ENCODE measurements at places on chromosomes 3 and 15.

- no peak for DNase-seq
Observed at GRCh38 chr15:99956022-99956775, 223.0 kb upstream of the LYSMD4 start.

DNA sequence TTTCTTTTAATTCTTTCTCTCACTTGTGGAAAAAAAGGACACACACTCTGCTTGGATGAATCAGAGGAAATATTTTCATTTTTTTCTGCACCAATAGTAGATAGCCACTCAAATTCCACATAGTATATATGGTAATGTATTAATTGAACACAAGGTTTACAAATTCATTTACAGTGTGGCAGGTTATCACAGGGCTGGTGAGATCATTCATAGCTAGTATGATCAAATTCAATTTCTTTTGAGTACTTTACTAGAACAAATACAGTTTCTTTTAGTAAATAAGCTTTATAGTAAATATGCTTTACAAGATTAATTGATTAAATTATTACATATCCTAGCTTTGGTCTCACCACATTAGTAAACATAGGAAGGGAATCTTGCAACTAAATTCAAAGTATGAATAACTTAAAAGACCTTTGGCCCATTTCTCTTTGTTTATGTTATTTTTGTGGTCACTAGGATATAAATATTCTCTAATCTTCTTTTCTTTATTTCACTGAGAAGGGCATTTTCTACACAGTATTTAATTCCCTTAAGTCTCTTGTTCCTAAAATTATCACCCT is 40.1 kb upstream of the PARP14 start:
- DNase-seq, result no peak

DNA sequence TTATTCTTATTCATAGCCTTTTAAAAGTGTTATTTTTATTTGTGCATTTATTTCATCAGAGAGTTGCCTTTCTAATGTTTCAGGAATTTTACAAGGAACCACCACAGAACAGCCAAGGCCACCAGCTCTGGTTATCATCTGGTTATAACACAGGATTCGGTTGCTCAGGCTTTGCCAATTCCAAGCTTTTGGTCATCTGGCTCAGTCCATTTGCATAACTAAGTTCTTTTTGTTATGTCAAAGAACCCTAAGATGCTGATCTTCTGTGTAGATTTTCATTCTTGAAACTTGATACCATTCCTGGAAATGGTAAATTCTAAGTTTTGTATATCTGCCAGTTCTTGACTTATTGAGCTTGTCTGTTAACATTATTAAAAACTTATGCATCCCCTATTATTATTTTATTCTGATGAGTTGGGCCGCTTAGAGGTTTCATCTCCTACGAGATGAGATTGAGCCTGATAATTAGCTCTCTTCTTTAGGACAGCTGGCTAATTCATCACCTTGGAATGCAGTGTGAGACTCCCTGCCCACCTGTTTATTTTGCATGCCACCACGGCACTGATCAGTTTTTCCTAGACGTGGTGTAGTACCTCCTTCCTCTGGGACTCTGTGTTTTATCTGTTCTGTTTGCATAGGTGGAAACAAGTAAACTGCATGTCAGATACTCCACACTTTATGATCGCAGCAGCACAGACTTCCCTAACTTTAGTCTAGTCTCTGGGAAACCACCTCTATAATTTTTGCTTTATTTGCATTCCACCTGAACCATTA is 264.8 kb downstream of the SLCO3A1 start:
- DNase-seq, result no peak

GRCh38 chr3:170387950-170388349 is 30.4 kb downstream of the SKIL start:
- DNase-seq, result no peak

DNA sequence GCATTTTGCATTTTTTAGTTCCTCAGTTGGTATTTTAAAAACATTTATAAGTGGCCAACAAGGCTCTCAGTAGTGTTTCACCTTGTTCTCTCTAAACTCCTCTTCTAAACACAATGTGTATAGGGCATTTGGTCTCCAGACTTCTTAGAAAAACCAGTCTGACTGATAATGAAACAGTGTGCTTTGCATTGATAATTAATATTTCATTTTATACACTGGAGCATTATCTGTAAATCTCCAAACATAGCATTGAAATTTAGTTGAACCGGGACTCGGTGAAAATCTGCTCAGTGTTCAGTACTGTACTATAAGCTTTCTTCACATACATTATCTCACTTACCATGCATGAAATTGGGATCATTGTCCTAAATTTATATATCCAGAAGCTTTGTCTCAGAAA is 53.6 kb downstream of the SETD5 start:
- DNase-seq, result no peak

GRCh38 chr3:141845407-141846049 is 30.9 kb upstream of the ATP1B3 start:
- peak; percentile 14 for DNase-seq

- no peak for DNase-seq
Observed at GRCh38 chr3:197398286-197398878, 100.0 kb upstream of the DLG1 start.

DNA sequence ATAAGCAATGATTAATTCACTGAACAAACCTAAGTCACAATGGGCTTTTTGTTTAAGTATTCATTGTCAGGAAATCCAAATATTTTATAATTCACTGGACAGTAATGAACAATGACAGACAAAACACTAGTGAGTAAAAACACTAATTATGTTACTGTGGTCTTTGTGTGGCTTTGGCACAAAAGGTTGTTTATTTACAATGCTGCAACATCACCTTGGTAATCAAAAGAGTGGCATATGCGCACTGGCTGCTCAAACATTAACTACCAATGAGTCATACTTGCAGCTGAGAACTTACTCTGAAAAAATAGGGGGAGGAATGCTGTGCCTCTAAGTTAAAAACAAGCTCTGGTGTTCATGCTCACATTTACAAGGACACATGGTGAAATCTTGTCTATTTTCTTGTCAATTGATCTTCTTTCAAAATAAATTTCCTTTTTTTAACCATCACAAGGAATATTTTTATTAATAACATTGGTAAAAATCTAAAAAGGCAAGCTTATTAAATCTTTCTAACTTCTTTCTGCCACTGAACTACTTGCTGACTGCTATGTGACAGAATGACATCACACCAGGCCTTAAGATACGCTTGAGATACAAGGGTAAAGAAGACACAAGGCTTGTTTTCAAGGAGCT is 85.2 kb upstream of the PPIB start:
- no peak for DNase-seq

- no peak for DNase-seq
Observed at GRCh38 chr3:127226946-127227842, 34.3 kb downstream of the PRR23E start.

- DNase-seq, result no peak
Observed at GRCh38 chr3:126519506-126520455, 2.2 kb upstream of the UROC1 start.

- no peak for DNase-seq
Observed at GRCh38 chr3:41346698-41347270, 147.5 kb downstream of the CTNNB1 start.

DNA sequence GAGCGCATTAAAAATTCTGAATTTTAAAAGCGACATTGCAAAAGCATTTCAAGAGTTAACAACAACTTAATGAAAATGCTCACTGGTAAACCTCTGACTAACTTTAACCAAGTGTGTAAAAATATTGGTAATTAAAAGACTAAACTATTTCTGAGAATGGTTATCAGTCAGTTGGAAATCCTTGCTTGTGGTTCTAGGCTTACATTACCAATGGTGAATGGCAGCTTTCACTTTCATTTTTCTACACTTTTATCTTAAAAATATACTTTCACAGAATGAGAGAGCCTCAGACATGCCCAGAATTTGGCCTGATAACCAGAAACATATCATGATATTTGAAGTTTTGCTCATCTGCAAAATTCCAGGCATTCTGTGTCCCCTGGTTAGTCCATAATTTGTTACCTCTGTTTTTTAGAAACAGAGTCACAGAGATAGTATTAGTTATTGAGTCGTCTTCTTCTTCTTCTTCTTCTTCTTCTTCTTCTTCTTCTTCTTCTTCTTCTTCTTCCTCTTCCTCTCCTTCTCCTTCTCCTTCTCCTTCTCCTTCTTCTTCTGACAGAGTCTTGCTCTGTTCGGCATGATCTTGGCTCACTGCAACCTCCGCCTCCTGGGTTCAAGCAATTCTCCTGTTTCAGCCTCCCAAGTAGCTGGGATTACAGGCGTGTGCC is 5.5 kb upstream of the RNF111 start:
- DNase-seq, result no peak

DNA sequence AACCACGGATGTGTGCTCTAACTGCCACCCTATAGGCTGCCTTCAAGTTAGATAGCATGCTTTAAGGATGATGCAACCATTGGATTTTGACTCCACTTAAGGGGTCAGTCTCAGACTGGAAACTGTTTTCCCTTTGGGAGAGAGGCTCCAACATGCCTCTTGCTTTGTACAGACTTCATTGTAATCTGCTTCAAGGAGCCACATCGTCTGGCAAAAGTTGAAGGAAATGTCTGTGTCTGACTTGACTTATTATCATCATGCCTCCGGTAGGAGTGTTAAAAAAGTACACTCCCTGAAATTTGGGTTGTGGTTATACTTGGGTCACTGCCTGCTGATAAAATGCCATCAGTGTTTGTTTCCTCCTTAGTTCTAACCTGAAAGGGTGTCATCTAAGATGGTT is 245.4 kb upstream of the CDIN1 start:
- DNase-seq, result no peak

DNA sequence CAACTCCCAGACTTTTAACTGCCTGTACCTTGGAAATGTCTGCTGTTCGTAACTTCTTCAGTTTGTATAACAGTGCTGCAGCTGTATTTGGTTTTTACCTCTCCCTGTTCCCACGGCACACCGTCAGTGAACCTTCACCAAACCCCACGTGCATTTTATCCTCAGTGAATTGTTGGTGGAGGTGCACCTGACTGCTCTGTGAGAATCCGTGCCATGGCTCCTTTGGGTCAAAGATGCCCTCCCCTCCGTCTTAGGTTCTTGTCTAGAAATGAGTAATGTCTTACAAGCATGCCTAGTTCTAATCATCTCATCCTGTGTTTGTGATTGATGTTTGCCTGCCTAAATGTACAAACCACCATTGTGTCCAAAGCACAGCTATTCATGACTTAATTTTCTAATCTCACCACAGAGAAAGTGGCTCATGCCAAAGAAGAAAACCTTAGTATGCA is 28.2 kb downstream of the TPM1 start:
- no peak for DNase-seq

GRCh38 chr3:127637546-127637945 is 8.6 kb downstream of the PODXL2 start:
- DNase-seq, result no peak

- no peak for DNase-seq
Observed at GRCh38 chr3:161070980-161071663, 34.0 kb downstream of the B3GALNT1 start.

GRCh38 chr3:170997961-170998913 is 28.3 kb downstream of the SLC2A2 start:
- no peak for DNase-seq

- DNase-seq, result no peak
Observed at GRCh38 chr15:39434751-39435238, 146.1 kb upstream of the THBS1 start.

DNA sequence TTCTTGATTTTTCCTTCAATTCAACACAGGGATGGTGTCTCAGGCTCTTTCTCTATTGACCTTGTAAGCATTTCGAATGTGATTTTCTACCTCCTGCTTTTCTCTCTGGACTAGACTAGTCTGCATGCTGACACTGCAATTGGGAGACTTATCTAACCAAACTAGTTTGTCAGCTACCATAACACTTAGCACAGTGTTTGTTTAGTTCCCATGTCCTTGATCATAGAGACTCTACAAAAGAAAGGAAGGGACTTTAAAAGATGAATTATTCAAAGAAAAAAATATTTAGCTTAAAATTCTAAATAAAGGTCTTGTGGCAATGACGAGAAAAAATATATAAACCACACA is 407.0 kb downstream of the ERC2 start:
- DNase-seq, result no peak

DNA sequence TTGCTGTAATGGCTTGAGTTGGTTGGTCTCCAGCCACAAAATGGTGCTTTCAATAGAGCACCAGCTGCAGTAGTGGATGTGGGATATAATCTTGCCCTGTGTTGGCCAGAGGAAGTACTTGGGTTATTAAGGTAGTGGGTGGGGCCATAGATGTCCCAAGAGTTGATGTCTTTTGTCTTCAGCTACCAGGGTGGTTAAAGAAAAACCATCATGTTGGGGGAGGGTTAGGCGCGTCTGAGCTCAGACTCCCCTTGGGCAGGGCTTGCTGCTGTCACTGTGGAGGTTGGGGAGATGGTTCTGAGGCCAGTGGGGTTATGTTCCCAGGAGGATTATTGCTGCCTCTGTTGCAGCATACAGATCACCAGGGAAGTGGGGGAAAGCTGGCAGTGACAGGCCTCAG is 46.9 kb upstream of the GADL1 start:
- DNase-seq, result no peak

- DNase-seq, result no peak
Observed at GRCh38 chr3:183503746-183504145, 51.8 kb downstream of the KLHL6 start.

- DNase-seq, result no peak
Observed at GRCh38 chr15:73989001-73989798, 2.9 kb downstream of the STOML1 start.

- DNase-seq, result no peak
Observed at GRCh38 chr3:127408684-127409420, 121.0 kb upstream of the PRR20G start.

- DNase-seq, result peak; percentile 23
Observed at GRCh38 chr3:102536456-102536855, 101.6 kb downstream of the ZPLD1 start.

DNA sequence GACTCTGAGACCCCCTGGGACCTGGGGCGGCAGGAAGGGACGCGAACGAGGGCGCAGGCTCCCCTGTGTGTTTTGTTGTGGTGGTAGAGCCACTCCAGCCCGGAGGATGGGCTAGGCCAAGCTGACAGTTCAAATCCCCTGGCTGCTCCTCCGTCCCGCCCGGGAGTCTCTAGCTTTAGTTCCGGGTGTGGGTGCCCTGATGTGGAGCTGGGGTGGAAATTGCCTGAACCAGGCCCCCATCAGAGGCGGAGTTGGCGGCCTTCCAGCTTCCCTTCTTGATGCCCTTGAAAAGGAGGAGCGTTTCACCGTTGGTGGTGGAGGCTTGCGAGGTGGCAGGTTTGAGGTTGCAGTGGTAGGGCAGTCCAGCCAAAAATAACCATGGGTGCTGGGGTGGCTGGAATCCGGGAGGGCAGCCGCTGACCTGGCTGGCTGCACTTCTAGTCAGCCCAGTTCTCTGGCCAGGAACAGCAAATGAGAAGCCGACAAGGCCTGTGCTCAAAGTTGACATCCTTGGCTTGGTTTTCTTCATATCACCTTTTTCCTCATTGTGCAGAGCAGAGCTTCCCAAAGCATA is 817 bp downstream of the CLK3 start:
- peak; percentile 79 for DNase-seq

GRCh38 chr3:71450162-71450561 is 133.4 kb downstream of the FOXP1 start:
- no peak for DNase-seq

GRCh38 chr3:127590282-127590592 is 296 bp downstream of the TPRA1 start:
- peak; percentile 32 for DNase-seq

GRCh38 chr15:40911693-40912092 is 17.4 kb downstream of the VPS18 start:
- no peak for DNase-seq

GRCh38 chr3:107994956-107995715 is 95.7 kb downstream of the CD47 start:
- DNase-seq, result no peak

- DNase-seq, result no peak
Observed at GRCh38 chr3:32641356-32641755, 43.6 kb upstream of the CNOT10 start.

- no peak for DNase-seq
Observed at GRCh38 chr3:124633524-124633923, 96.7 kb upstream of the UMPS start.

- DNase-seq, result peak; percentile 59
Observed at GRCh38 chr3:27721717-27722564, at the start of gene EOMES. EOMES (minus strand) TSS chr3:27722323; CDS start chr3:27722294, 29 bp downstream.

All from stimulated activated naive CD4-positive, alpha-beta T cell (primary cell).